ENCODE measurements at places on chromosomes 2 and 18. TPM values are rescaled to one million over a fixed set of nuclear protein-coding genes. Genes with fewer than 3 reads are reported as not detected.

The DSG4 gene
- total RNA-seq: 0.02 TPM

The ZNF142 gene
- total RNA-seq: 15.5 TPM

The MBP gene
- 29.2 TPM for total RNA-seq

The FBXO15 gene
- total RNA-seq: 1.6 TPM

The CHN1 gene
- total RNA-seq: 18.6 TPM

The IL36G gene
- total RNA-seq: not detected

The DLGAP1 gene
- total RNA-seq: 0.09 TPM

The GRB14 gene
- 3.1 TPM for total RNA-seq

The DUSP19 gene
- total RNA-seq: 0.41 TPM

The PDCD1 gene
- total RNA-seq: not detected

The PAX3 gene
- not detected for total RNA-seq

The CERKL gene
- 0.30 TPM for total RNA-seq

The ANKRD30BL gene
- total RNA-seq: not detected

The CHST9 gene
- not detected for total RNA-seq

The ZEB2 gene
- total RNA-seq: 6.2 TPM
